ENCODE measurements at places on chromosomes 2 and 18.

- DNase-seq = no peak
Observed at GRCh38 chr2:98177986-98178385, 91.0 kb downstream of the VWA3B start.

GRCh38 chr18:67241299-67241698 is 275.2 kb downstream of the DSEL start:
- DNase-seq = no peak

DNA sequence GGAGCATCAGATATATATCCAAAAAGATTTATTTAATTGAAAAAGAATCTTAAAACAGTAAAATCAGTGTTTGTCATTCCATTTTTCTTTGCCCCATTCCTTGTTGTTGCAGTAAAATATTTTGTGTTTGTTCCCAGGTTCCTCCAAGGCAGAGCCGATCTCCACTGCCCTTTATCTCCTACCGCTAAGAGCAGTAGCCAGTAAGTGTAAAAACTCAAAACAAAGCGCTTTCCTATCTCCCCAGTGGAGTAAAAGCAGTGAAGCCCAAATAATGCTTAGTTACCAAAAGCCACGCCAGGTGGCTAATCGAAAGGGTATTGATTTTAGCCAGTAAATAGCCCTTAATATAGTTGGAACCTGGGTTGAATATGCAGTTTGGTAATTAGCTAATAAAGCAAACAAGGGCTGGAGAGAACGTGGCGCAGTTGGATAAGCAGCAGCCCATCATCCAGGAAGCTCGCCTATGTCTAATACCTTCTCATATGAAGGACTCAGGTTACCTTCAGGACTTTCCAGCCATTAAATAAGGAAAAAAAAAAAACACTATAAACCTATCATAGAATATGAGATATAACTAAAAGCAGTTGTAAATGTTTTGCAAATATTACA is 12.4 kb upstream of the GPD2 start:
- peak; percentile 19 for DNase-seq

DNA sequence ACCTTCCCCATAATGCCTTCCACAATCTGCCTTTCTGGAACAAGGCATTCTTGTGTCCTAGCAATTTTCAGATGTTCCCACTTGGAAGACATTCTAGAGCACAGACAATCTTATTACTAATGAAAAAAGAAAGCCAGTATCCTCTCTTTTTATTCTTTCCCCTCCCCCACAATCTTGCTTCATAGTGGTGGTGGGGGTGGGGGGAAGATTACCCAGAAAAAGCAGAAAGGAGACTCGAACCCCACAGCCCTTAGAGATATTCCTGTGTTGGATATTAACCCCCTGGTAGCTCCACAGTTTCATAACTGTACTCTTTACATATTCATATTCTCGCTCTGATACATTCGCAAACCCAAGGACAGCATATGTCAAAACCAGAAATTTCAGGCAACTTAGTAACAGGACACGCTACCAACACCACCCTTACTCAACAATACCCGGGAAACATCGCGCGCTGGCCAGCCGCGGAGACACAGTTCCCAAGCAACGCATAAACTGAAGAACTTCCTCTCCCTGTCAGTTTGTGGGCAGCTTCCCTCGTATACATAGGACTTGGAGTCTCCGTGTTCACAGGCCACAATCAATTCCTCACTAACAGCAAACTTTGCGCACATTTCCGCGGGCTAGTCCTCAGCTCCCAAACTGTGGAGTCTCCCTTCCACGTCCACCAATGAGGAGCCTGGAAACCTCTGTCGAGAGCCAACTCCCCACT is 793 bp downstream of the NR4A2 start:
- no peak for DNase-seq

GRCh38 chr2:181190711-181191110 is 210.3 kb downstream of the UBE2E3 start:
- DNase-seq = no peak

DNA sequence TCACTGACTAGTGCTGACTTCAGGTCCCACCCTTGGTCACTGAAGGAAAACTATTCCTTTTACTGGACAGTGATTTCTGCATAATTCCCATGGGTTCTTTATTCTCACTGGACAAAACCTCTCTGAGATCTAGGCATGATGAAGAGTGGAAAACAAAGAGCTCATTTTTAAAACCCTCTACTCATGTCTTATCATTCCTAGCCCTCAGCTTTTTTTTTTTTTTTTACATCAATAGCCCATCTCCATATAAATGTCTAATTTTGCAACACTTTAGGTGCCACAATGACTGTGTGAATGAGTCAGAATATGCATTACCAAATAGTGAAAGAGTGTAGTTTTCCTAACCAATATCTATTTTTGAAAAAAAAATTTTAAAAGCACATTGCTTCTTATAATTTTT is 74.8 kb downstream of the TCF4 start:
- no peak for DNase-seq

- DNase-seq = no peak
Observed at GRCh38 chr2:131658769-131659131, 131.1 kb downstream of the CCDC74A start.

GRCh38 chr2:195659114-195659513 is 2.1 kb downstream of the SLC39A10 start:
- no peak for DNase-seq

DNA sequence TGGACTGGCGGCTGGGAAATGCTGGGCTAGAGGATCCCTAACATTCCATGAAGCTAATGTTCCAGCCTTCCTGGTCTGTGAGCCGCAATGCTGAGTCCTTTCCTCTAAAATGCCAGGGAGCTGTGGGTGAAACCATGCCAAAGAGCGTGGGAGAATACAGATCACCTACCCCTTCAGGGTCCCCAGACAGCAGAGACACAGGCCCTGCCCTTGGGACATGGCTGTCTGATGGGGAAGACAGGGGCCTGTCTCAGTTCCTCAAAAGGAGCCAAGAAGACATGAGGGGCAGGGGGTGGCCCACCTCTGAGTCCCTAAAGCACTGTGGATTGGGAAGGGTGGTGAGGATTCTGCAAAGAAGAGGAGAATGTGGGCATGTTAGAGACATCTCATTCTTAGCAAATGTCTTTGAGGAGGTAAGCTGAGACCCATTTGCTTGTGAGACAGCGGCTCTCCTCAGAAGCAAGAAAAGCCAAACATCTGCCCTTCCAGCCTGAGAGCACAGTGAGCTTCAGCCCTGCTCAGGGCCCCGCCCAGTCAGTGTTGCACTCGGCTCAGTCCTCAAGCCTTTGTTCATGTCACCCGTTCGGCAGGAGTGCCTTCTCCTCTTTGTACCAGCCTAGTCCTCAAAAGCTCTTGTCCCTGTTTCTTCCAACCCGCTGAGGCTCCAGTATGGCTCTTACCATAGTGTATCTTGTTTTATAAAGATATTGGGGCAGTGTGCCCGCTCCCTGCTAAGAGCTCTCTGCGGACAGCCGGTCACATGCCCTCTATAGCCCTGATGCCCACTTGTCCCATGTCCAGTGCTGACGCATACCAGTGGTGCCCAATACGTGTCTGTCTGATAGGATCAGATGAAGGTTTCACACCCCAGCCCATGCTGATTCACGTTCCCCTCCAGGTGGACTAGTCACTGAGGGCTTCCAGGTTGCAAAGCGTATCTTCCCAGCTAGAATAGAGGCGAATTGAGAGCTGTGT is 286.2 kb downstream of the CYP26B1 start:
- no peak for DNase-seq

DNA sequence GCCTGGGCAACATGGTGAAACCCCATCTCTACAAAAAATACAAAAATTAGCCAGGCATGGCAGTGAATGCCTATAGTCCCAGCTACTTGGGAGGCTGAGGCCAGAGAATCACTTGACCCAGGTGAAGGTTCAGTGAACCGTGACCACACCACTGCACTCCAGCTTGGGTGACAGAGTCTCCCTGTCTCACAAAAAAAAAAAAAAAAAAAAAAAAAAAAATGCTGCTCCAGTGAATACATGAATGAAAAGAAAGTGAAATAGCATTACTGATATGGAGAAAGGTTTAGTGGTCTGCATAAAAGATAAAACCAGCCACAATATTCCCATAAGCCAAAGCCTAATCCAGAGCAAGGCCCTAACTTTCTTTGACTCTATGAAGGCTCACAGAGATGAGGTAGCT is 44.5 kb downstream of the METTL8 start:
- DNase-seq = no peak

- DNase-seq = no peak
Observed at GRCh38 chr18:12397254-12397653, 10.5 kb upstream of the PRELID3A start.

GRCh38 chr18:23918395-23919032 is 96.0 kb upstream of the TTC39C start:
- peak; percentile 74 for DNase-seq
